ENCODE measurements at places on chromosomes 4 and X.

GRCh38 chrX:113136836-113137235 lies 296.2 kb upstream of the AMOT start:
- no peak for DNase-seq

DNA sequence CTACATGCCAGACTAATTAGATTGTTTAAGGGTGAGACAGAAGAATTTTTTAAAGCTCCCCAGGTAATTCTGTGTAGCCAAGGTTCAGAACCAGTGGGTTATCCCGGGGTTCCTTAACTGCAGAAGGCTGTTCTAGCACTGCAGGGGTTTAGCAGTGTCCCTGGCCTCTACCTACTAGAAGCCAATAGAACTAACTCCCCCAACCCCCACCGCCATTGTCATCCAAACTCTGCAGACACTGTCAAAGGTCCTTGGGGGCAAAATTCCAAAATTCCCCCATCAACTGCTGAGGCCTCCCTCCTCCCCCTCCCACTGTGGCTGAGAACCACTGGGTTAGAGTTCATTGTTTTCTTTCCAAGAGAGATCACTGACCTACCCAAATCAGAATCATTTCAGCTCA lies 66.4 kb downstream of the MOSPD2 start:
- no peak for DNase-seq

DNA sequence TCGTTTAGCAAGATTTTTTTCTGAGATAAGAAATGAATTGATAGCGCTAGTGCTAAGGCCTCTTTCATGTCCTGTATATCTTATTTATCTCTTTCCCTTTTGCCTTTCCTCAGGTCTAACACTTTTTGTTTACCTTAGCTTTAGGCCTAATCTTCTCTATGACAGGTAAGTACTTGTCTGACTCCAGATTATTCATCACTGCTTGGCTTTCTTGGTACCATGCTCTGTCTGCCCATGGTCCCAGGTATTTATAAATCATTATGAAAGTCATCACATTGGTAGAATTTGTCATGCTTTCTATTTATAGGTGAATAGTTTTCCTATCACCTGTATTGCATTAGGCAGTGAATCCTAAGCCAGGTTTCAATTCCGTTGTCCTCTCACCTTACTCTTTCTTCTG lies 99.5 kb upstream of the CTSO start:
- no peak for DNase-seq

DNA sequence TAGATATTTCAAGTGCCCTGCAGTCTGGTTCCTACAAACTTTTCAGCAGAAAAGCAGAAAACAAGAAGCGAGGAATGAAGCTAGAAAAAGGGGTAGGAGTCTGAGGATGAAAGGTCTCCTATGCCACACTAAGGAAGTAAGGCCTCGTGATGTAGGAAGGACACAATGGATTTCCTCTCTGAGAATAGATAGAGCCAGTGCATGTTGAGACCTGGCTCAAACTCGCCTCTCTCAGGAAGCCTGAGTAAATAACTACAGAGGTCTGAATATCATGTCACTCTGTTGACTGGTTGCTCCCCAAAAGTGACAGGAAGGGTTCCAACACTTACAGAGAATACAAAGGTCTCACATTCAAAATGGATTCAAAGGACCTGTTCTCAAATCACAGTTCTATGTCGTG lies 93.3 kb downstream of the GRIA3 start:
- no peak for DNase-seq

DNA sequence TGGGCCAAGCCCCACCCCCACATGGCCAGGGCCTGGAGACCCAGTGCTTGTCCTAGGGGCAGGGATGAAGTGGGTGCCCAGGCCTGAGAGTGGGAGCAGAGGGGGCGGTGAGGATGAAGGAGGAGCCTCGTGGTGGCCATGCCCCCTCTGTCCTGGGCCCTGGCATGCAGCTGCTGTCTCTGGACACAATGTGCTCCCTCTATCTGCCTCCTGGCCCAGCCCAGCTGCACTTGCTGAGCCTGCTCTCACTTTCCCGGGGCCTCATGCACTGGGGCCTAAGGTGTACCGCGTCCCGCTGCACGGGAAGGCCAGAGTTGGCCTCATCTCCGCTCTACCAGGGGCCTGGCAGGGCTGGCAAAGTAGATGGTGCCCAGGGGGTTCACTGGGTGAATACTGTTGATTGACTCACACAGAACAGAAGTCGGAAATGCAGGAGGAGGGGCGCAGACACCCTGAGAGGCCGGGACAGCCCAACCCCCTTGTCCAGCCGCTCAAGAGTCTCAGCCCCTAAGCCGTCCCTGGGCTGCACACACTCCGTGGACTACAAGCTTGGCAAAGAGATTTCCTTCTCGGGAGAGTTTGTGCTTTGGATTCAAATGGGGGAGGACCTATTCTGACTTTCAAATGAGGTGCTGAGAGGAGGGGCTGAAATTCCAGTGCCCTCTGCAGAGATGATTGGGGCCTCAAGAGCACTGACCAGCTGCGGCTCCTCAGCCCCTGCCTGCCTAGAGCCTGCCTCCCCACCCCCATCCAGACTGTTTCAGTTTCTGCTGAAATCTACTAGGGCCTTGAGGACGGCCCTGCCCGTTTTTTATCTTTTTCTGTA lies 112.4 kb downstream of the PSAPL1 start:
- no peak for DNase-seq

DNA sequence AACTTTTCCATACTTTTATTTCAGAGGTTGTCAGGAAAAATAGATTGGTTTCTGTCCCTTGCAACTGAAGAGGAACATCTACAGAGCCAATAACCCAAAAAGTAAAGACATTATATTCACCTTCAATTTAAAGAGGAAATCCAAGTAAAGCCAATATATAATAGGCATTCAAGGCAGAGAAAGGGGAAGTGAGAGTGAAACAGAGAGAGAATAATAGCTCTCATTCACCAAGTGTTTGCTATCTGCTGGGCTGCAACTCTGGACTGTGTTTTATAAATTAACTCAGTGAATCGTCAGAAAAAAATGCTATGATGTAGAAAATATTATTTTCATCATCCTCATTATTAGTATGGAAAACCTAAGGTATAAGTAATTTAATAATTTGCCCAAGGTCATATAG lies 448.5 kb downstream of the TRAM1L1 start:
- DNase-seq, result no peak

- DNase-seq, result no peak
Observed at GRCh38 chr4:135492439-135492838, 1290.8 kb upstream of the PABPC4L start.

DNA sequence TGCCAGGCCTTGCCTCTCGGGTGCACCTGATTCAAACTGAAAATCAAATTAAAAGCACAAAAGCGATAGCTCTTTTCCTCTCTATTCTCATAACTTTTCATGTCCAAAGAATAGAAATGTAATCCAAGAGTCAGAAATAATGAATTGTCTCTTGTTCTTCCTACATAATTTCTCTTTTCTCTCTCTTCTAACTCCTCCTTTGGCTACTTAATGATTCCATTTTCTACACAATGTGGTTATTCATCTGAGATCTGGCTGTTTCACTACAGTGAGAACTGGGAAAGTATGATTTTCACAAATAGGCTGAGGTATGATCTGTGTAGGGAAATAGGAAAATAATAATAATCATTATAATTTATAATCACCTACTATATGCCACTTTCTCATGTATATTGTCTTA lies 703.5 kb downstream of the PDHA2 start:
- no peak for DNase-seq
